ENCODE measurements at places on chromosomes 12 and 14.

DNA sequence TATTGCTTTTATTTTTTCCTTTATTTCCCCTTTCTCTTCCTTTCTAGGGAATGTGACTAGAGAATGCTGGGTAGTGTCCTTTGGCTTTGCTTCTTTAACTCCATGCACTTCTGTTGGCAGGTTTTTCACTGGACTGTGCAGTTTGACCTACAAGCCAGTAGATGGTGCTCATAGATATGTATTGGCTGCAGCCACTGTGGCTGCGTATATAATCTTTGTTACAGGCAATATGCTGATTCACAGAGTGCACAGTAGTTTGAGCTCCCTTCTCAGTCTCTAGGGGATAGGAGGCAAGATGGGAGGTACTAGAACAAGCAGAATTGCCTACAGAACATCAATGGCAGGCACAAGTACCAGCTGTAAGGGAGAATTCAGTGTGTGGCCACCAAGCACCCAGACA, 503.5 kb downstream of the LRFN5 start:
- no peak for DNase-seq

DNA sequence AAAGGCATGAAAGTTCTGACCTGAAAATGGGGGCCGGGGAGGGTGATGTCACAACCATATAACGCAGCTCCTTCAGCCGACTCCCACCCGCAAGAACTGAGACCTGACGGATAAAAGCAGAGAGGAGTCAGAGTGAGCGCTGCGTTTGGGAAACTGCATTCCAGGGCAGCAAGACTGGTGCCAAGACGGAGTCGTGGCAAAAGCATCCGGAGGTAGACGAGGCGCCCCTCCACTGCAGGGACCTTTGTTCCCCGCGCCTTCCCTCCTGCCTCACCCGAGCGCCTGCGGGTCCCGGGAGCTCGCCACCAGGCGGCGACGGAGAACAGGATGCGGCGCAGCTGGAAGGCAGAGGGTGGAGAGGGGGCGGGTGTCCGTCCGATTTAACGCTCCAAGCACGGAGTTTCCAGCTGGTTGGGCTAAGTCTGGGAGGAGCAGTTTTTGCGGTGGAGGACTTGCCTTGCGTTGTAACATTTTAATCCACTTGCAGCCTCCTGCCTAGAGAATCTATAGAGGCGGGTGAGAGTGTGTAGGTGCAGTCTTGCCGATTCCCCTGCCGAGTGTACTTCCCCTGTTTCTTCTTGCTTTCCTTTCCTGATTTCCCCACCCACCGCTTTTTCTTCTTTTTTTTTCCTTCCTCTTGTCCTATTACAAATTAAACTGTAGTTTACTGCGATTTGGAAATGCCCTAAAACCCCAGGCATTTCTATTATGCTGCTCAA, 1.2 kb upstream of the CPNE8 start:
- no peak for DNase-seq

DNA sequence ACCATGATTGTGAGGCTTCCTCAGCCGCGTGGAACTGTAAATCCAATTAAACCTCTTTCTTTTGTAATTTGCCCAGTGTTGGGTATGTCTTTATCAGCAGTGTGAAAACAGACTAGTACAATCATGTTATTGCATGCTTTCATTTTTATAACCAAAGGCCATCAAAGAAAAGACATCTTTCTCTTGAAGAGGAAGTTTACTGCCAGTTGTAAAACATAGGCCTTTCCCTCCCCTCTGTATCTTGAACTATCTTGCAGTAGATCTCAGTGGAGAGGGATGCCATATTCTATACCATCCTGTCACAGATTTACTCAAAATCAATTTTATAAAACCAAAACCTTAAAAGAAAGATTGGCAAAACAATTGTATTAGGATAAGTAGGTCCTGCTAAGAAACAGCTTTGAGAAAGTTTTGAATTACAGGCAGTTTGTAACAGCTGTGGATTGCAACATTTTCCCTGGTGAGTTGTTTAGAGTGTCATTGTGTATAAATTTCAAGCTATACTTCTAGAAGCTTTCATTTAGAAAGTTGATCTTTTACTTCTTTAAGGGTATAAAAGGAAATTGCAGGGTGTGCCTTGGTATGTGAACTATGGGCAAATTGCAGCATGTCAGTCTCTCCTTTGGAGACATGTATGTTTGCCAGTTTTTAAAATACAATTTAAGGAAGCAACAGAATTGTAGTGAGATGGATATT, 128.0 kb downstream of the ATP23 start:
- no peak for DNase-seq

DNA sequence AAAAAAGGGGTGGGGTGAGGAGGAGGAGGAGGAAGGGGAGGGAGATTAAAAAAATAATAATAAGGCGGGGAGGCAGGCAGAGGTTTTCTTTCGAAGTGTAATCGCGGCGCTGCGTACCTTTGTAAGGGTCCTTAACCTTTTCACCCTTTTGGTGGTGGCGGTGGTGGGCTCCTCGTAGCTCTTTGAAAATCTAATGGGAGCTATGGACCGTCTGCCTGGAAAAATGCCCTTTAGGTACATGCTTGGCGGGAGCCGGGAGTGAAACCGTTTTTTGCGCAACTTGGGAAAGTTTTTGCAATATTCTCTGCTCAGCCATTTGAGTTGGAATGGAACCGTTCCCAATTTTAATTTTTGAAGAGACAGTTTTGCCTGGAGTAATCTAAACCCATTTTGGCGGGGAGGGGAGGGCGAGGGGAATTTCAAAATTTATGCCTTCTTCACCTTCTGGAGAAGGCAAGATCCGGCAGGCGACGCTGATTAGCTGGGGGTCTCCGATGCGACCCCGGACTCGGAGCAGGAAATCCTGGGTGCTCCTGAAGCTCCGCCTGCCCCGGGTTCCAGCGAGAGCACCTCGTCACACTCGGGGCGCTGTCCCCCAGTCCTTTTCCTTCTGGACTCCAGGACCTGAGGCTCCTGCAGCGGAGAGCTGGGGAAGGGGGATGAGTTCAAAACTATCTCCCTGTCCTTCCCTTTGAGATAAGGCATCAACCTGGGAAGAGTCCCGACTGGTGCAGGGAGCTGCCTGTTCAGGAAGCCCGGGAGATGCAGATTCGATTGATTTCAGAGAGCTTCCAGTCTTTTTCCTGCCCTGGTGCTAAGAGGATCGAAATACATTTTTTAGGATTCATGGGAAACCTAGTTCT, 74.6 kb upstream of the TBX5 start:
- DNase-seq: no peak

DNA sequence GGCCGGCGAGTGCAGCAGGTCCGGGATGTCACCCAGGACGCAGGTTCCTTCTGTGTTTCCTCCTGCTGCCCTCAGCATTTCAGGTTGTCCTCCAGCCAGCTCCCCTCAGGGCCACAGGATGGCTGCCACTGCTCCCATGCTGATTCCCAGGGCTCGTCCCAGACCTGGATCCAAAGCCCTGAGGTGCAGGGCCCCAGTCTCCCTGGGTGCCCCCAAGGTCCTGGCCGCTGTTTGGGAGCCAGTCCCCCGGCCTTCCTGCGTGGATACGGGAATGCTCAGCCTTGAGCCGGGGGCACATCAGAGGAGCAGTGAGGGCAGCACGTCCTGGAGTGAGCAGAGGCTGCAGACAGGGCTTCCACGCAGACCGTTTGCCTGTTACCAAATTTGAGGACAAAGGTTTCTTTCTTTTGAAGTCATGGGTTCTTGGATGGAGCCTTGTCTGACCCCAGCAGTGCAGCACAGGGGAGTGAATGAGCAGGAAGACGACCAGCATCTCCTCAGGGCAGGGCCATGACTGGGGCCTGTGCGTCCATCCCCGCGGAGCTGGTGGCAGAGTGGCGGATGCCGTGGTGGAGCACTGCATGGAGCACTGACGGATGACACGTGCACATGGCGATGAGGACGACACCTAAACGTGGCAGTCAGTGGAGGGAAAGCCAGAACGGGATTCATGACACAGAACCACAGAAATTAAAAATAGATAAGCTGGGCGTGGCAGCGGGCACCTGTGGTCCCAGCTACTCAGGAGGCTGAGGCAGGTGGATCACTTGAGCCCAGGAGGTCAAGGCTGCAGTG, 12.5 kb upstream of the CACNA2D4 start:
- DNase-seq: no peak

DNA sequence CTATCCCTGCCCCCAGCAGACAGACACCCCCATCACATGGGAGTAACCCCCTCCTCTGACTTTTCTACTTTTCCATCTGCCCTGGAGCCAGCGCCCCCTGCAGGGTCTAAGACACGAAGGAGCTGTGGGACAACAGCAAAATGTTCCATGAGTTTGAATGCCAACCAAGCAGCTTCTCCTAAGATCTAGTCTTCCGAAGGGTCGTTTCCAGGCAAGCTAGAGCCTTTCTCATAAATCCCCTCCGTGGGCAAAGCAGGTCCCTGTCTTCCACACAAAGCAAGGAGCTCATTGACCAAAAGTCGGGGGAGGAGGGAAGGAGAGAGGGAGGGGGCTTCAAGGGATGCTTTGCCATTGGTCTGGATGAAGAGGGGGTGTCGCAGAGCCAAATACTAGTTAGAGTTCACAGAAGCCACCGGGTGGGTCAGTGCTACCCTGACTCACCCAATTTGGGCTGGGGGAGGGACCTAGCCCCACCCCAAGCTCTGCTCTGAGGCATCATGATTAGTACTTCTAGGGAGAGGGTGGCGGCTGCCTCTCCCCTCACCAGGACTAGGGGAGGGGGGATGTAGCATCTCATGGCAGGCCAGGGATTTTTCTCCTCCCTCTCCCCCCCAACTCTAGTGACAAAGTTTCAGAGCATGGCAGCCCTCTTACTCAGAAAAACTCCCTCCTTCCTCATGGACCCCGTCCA, 1.6 kb downstream of the MSI1 start:
- DNase-seq: no peak

DNA sequence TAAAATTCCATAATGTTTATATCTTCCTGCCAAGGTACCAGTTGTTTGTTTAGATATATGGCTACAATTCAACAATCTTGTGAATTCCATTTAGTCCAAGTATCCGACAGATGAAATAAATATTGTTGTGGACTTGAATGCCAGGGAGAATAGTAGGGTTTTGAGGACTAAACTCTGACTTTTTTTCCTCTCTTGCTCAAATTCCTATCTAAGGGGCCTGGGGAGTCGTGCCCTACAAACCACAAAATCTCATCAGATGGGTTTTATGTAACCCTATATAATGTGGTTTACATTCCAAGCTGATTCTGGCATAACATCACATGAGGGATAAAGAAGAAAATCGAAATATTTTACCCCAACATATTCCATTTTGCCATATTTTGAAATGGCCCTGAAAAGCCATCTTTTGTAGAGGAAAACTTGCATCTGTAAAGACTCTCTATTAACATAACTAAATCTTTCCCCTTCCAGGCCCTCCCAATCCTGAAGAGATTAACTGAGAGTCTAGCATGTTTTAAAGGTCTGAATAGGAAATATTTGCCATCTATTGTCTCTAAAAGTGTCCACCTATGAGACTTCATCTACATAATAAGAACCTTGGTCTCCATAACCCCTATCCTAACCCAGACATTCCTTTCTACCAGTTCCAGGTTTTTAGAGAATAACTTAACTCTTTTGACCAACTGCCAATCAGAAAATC, 184.7 kb upstream of the KITLG start:
- no peak for DNase-seq

DNA sequence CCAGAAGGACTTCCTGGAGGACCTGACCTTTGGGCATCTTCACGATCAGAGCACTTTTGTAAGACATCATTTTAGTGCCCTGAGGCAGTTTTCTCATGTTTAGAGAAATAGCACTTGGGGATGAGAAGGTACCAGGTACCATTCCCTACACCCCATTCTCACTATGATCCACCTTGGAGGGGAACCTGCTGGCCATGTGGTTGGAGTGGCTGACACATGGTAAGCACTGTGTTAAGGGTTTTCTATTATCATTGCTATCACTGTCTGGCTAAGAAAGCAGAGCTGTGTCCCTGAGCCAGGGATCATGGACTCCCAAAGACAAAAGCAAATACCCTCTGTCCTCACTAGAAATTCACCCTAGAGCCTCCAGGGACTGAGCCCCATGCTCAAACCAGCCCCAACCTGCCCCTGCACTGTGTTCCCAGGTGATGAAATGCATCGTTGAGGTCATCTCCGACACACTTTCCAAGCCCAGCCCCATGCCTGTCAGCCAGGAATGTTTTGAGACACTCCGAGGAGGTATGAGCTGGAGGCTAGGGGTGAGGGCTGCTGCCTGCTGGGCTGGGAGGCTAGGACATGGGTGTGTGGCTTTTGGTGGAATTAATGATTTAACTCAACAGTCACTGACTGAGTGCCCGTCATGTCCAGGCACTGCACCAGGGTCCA, 3.4 kb downstream of the CHGA start:
- no peak for DNase-seq

GRCh38 chr12:102095677-102096263, 24.1 kb downstream of the NUP37 start:
- DNase-seq: no peak

DNA sequence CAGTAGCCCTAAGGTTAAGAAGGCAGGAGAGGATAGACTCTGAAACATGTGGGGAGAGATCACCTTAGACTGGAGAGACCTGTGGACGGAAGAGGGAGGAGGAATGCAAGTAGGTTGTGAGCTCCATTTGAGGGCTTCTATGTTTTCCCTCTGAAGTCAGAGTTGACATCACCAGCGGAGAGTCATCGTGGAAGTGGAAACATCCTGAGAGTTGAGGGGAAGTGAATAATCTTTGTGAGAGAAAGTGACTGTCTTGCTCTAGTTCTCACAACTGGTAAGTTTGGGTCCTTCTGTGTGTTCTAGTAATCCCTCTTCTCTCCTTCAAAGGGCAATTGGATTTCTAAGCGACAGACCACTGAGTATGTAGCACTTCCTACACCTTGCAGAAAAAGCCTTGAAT, 103.6 kb upstream of the CCND2 start:
- no peak for DNase-seq

GRCh38 chr14:59254146-59254910, 65.9 kb downstream of the DAAM1 start:
- DNase-seq: no peak

GRCh38 chr14:101122237-101123141, 219.0 kb upstream of the RTL1 start:
- no peak for DNase-seq

- no peak for DNase-seq
Measured at GRCh38 chr14:39847194-39847593, 415.0 kb upstream of the FBXO33 start.

All from NCI-H1417 treated with DMSO at 0.1 percent for 48 hours (cell line).